ENCODE measurements at places on chromosomes 5 and 9.

DNA sequence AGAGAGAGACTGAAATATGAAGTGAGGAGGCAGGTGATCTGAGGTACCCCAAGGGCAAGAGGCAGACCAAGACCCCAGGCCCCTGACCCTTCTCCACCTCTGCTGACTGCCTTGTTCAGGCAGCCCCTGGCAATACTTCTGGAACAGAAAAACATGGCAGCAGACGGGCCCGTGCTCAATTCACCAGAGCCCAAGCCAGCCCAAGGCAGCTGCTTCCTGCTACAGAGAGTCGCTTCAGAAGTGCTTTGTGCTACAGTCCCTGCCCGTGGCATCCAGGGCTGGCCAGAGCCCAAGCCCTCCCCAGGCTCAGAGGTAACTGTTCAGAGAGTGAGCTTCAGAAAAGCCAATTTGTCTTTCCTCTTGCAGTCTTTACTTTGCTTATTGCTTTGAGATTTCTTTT, 151.4 kb upstream of the FSTL4 start:
- no peak for DNase-seq

DNA sequence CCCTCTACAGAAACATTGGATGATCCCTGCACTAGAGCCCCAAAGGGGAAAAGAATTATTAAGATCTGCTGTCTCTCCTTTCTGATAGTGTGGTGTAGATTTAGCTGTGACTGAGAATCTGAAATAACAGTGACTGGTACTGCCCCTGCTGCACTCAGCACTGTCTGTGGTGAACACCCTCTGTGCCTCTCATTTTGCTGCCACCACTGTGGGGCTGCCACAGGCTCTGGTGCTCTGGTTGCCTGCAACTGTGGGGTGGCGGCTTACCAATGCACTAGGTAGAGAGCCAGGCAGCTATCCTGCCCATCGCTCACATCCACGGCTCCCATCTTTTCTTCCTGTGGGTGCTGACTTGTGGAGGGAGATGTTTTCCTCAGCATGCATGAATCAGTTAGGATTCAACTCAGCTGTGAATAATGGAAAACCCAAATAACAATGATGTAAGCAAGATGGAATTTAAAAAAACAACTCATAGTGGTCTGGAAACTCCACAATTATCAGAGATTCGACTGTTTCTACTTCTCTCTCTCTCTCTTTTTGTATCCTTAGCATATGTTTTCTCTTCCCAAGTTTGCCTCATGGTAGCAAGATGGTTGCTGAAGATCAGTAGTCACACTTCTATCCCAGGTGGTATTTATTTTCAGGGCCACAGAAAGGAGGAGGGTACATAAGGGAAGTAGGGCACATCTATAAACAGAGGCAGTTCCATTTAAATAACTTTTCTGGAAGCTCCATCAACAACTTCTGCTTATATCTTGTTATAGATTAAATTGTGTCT, 99.8 kb upstream of the DAP start:
- no peak for DNase-seq

DNA sequence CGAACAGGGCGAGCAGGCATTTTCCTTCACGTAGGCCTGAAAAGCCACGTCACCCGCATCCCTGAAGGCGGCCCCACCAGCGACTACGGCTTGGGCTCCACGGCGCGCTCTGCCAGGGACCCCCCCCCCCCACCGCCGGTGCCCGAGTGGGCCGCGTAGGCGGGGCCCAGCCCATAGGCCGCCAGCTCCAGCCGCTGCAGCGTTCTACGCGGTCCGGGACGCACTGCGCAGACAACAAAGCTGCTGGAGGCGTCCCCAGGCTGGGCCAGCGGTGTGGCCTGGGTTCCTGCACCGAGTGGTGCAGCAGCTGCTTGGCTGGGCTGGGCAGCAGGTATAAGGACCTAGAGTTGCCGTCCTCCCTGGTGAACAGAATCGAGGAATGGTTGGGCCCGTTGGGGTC, 18.3 kb upstream of the BTNL3 start:
- DNase-seq, result no peak

- DNase-seq, result peak; percentile 61
Measured at GRCh38 chr5:34756781-34757624, 82.0 kb upstream of the TTC23L start.

GRCh38 chr5:172733131-172733973, 37.6 kb downstream of the DUSP1 start:
- peak; percentile 88 for DNase-seq

- no peak for DNase-seq
Measured at GRCh38 chr5:148853868-148854267, 27.5 kb downstream of the ADRB2 start.

GRCh38 chr9:28668158-28668557, 1094.9 kb upstream of the C9orf72 start:
- DNase-seq, result no peak

DNA sequence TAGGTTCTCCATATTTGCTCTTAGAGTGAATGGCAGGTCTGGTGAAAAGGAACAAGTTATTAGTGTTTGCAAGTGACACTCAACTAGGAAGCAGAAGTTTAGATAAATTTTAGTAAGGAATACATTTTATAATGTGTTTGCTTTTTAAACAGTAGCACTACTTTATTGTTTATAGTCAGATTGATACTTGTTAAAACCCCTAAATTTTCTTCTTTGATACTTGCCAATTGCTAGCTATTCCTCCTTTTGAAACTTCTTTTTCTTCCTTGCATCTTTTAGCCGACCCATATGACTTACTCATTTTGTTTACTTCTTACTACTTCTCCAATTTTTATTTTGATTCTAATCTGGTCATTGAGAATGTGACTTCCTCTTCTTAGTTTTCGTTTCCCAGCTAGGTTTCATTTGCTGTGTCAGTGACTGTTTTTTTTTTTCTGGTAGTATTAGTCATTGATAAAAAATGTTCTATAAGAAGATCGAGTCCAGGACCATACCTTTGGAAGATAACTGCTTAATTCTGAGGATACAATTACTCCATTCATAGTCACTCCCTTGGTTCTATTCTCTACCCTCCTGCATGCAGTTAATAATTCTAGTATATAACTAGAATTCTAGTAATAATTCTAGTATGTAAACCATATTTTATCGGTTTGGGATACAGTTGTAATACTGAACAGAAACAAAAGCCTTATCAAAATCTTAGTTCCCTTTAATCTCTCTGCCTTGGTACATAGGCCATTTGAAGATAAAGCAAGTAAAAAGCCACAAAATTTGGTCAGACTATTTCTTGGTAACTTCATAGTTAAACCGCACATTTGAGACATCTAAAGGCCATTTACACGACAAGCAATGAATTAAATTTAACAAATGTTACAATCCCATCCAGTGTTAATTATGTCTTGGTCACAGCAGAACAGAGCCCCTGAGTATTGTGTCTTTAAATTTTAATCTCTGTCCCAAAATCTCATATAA, 2.8 kb upstream of the RICTOR start:
- DNase-seq, result no peak

GRCh38 chr9:126658201-126658825, 44.6 kb downstream of the LMX1B start:
- DNase-seq, result peak; percentile 40

DNA sequence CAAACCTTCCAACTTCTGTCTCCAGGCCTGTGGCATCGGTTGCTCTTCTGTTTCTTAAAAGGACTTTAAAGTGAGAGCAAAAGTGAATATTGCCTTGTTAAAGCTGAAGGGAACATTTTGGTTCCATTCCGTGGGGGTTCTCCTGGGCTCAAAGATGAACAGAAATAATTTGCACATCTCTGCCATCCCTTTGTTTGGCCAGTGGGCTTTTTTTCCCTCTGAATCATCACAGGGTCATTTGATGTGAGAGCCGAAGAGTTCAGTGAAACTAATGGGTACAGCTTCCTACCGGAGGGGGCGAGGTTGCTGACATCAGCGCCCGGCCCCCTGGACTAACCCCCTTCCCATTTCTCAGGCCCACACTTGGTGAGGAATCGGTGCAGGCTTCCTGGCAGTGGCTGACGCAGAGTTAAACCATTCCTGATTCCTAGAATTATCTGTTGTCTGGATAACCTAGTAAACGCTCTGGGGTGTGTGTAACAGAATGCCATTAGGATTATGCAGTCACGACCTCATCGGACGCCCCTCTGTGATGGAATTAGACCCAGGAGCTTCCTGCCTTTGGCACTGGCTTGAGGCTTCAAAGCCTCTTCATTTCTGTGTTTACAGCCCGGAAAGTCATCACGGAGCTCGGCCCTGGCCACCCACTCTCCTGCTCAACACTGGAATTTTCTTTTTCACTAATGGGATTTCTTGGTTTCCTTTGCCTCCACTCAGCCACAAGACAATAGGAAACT, 61.6 kb upstream of the RPL26L1 start:
- peak; percentile 64 for DNase-seq

GRCh38 chr9:6708732-6709131, 49.0 kb upstream of the KDM4C start:
- DNase-seq, result no peak

GRCh38 chr5:63962279-63962678, at the start of gene HTR1A:
Gene HTR1A (minus strand): TSS chr5:63962445. CDS start chr5:63961719, 726 bp downstream.
- DNase-seq, result no peak

DNA sequence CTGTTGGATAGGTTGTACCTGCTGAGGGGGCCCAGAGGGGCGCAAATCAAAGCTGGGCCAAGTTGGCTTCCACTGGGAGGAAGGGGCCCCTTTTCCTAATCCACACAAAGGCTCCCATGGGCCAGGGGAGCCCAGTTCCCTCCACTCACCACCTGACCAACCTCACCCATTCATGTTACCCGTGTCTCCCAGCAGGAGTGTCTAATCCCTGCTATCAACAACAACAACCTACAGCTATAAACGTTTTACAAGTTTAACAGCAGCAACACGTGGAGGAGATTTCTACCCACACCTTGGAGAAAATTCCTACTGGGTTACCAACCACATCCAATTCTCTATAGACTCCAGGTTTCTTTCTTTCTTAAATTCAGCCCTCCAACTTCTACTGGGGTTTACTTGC, 216.2 kb downstream of the SLIT3 start:
- DNase-seq, result no peak

DNA sequence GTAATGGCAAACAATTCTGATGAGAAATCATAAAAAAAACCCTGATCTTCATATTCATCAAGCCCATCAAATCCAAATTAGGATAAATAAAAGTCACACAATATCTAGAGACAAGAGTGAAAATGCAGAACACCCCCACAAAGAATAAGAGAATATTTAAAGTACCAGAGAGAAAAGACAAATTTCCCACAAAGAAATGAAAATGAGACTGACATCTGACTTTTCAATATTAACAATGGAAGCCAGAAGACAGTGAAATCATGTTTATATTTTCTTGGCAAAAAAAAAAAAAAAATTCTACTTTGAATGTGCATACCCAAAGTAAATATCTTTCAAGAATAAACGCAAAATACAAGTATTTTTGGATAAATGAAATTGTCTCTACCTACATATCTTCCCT, 28.9 kb upstream of the COL5A1 start:
- DNase-seq, result no peak

DNA sequence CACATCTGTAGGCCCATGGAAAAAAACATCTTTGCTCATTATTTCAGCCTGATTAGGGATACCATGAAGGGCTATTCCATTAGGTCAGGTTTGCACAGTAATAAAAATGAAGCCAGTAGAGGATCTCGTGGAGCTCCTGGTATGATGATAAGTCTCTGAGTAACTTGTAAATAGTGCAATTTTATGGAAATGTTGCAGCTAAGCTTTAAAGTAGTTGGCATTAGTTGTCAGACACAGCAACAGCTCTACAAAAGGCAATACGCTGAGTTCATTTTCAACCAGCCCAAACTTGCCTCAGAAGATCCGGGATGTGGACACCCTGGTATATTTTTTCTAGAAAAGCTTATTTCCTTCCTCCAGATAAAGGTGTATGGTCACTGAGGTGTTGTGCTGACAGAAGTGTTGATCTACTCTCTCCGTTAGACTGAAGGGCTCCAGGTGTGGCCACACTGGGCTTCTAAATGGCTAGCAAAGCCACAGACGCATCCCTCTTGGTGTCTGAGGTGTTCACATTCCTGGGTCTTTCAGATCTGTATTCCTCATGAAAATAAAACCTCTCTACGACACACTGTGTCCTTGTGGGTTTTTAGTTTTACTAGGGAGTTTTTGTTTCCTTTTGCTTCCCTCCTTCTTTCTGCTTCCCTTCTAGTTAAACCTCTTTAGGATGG, 141.6 kb downstream of the GHR start:
- DNase-seq, result no peak

DNA sequence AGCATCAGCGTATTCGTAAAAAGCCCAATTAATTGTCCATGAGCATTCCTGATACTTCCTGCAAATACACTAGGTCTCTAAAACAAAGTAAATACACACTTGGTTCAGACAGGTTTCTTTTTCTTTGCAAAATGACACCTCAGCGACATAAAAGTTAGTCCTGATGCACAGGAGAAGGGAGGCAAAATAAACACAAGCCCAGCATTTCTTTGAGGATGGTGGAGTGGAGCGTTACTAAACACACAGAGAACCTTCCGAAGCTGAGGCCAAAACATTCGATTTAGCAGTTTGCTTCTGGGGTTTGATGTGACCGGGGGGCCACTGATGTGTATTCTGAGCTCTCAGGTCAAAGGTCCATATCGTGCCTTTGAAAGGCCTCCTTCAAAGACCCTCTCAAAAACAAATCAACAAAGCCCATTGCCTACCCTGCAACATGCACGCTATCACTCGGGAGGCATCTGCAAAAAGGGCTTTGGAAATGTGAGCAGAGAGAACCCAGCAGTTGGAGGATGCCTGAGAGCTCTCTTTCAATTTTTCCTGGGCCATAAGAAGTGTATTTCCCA, 268.4 kb upstream of the PANK3 start:
- DNase-seq, result no peak

DNA sequence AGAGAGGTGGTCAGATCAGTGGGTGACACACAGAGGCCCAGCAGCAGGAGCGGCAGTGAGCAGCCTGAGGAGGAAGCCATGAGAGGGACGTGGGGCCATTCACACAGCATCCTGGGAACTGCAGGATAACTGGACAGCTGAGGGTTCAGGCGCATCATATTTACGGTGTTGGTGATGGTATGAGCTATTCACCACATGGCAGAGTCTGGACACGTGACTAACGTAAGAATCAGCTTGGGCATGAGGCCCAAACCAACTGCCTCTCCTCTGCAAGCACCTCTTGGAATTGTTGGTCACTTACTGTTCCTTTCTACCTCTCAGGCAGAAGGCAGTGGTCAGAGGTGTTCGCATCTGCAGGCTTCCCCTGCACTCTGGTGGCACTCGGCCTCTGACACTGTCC, 141.1 kb downstream of the ENTREP1 start:
- no peak for DNase-seq

- peak; percentile 35 for DNase-seq
Measured at GRCh38 chr5:151156507-151157420, 815 bp downstream of the ANXA6 start.

DNA sequence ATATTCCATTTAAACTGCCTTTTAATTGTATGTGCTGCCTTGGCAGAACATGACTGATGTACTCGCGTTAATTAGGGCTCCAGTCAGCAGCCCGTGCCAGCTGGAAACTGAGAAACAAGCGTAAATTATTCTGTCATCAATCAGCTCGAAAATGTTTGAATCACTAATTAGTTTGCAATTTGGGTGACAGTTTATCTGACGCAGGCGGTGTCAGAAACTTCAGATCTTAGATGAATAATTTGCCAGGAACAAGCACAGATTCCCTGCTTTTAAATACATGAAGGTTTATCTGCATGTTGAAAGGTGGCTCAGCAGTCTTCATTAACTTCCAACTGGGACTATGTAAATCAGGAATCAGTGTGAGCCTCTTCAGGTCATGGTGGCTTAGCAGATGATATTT, 176.0 kb upstream of the TLE4 start:
- no peak for DNase-seq

Data from hepatocyte (in vitro differentiated cells).